ENCODE measurements at places on chromosomes 5 and 9.
A peak's percentile ranks its signal among the peaks of the same experiment; 100 is the strongest.

- DNase-seq: no peak
Observed at GRCh38 chr5:133925866-133926488, 42.4 kb downstream of the C5orf15 start.

DNA sequence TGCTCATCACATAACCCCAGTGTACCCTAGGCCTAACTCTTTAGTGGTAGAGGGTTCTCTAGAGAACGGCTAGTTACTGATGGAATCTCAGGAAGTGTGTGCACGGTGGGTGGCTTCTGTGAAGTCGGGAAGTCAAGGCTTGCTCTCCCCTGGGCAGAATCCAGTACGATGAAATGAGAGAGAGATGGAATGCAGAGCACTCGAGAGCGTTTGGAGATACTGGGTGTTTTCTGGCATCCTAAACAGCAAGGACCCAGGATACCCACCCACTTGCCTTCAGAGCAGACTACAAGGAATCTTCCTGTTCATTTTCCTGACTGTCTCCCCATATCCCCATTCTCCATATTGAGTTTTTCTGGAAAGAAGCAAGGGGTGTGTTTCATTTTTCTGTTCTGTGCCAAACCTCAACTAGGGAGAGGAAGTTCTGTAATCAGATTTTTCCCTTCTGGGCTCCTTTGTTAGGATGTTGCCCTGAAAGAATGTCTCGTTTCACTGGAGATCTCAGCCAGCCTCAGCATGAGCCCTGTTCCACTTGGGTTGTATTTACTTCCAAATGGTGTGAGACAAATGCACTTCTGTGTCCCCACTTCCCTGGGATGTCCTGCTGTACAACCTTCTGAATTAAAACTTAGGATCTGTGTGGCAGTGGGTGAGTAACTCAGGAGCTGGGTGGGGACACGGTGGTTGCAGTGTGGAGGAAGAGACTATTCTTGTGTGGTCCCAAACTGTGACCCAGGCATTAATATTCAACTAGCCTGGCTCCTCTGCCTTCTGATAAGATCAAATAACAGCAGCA is 108.9 kb upstream of the SPRY4 start:
- DNase-seq: no peak

GRCh38 chr9:86354818-86355309 is 654 bp upstream of the TUT7 start:
- no peak for DNase-seq

- DNase-seq: peak; percentile 79
Observed at GRCh38 chr5:172451771-172452197, 2.5 kb downstream of the SH3PXD2B start.

DNA sequence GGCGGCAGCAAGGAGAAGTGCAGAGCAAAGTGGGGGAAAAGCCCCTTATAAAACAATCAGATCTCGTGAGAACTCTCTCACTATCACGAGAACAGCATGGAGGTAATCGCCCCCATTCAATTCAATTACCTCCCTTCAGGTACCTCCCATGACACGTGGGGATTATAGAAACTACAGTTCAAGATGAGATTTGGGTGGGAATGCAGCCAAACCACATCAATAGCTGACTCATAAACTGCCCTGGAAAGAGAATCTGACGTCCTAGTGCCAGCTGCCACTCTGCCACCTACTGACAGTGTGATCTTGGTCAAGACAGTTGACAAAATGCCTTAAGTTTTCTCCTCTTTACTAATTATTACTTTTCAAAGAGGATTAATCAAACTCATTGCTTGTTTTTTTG is 128.3 kb downstream of the GPBP1 start:
- DNase-seq: no peak

DNA sequence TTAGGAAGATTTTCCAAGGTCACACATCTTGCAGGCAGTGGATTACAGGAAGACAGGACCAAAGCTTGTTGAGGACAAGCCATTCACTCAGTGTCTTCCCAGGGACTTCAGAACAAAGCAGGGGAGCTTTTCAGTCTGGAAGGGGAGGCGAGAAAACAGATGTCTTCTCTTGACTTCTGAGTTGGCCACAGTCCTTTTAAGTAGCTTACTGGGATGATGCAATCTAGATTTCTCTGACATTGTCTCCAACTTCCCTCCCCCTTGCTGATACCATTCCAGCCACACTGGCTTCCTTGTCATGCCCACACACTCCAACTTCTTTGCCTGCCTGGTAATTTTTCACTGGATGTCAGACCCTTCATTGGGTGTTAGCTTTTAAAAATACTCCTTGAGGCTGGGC is 174.2 kb upstream of the TBC1D2 start:
- no peak for DNase-seq

DNA sequence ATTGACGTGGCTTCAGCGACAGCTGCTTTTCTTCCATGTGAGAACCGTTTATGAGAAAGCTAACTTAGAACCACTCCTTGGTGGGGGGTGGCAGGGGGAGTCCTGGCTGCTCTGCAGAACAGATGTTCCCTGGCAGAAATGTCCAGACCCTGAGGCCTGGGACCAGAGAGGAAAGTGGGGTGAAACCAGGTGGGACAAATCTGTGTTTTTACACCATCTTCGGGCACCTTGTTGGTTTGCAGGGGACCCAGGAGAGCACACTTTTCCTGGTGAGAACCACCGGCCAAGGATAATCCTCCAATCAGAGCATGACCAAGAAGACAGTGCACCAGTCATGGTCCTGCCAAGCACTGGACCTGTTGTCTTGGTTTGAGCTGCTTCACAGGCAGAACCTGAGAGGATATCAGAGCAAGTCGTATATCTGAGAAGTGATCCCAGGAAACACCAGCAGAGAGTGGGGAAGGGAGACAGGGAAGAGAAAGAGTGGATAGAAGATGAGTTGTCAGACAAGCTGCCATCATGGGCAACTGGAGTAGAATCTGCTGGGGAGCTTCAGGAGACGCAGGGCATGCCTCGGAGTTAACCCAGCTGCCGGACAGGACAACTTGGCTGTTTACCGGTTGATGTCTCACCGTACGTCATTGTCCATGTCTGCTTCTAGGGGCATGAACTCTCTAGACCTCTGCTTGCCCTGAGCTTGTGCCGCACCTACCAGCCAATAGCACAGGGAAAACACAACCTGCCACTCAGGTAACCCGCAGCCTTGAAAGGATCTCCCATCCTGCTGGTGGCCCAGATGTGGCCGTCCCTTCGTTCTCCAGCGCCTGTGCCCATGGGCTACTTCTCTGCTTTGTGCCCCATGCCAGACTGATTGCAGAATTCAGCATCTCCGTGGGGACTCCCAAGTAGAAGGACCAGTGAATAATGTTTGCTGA is 178.4 kb upstream of the MVB12B start:
- DNase-seq: no peak

DNA sequence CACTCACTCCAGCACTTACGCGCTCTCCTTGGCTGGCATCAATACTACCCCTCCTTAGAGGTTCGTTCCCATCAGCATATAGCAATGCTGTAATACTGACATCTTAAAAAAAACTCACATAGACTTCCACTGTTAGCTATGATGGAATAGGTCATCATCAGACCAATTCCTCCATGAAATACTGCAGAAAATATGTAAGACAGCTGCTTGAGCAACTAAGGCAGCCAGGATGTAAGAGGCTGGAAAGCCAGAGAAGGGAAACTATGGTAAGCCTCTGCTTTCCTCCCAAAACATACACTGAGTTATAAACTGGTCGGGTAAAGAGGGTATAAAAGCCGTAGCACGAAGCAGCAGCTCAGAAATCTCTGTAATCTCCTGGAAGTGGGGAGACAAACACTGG is 33.5 kb downstream of the AUH start:
- DNase-seq: no peak

DNA sequence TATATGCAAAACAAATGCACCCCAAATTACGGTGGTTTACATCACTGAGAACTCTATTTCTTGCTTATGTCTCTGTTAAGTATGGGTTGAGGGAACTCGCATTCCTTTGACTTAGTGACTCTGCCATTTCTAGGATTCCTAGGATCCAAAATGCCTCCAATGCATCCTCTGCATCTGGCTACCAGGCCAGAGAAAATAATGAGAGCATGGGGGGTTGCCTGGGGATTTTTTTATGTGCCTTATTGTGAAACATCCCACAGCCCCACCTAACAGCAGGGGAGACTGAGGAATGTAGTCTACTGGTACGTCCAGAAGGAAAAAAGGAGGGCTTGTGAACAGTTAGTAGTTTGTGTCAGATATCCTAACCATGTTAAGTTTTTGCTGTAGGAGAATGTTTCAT is 466.0 kb upstream of the ARRDC3 start:
- DNase-seq: no peak

DNA sequence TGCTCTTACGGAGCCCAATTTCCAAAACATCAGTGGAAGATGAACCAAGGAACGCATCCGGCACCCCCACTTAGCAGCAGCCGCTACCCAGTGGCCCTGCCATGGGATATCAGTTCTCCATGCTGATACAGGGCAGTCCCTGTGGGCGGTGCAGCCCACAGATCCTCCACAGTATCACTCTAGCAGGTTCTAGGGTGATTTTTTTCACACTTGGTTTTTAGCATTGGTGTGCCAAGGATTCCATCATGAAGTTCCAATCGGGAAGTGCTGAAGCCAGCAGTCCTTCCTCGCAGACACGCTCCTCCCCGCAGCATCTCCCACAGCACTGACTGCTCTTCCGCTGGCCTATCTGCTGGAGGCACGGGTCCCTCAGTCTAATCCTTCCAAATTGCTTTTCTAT is 261.9 kb downstream of the SYK start:
- DNase-seq: no peak

DNA sequence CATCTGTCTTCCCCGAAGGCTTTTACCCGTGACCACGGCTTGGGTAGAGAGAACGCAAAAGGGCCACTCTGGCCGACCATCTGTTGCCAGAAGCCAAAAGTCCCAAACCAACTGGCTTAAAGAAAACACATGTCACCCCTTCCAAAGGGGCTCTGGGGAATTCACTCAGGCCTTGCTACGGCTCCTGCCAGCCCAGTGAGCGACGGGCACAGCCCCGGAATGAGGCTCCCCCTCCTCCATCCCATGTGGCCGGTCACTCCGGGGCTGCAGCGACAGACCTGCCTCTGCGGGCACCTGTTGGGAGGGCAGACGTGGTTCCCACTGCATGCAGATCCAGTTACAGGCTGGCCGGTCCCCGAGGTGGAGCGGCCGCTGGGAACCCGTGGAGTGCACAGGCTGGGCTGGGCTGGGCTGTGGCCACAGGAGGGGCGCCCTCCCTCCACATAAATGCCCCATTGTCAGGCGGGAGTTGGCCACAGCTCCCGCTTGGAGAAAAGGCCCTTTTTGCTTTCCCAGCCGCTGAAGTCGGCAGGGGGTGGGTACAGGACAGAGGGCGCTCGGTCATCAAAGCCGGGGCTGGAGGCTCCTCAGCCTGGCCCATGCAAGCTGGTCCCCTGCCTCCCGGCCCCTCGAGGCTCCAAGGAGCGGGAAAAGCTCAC is 19.9 kb downstream of the NOTCH1 start:
- no peak for DNase-seq

GRCh38 chr5:2582507-2582906 is 169.0 kb downstream of the IRX2 start:
- DNase-seq: no peak

DNA sequence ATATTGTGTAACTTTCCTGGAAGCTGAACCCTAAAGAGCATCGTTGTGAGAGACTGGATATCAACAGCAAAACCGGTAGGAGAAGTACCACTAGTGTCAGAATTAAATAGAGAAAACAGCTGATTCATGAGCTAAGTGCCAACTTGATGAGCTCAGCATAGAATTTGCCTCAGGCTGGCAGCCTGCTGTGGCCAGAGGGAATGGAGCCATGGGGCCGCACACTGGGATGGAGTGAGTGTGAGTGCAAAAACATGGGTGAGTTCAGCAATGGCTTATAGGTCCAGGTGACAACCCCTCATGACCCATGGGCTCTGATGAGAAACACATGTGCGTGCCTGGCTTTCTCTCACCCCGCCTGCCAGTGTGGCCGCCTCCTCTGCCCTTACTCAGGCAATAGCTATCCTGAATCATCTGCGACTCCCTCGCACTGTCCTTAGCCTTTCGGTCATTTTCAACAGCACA is 25.4 kb downstream of the ADAMTS16 start:
- no peak for DNase-seq

- DNase-seq: no peak
Observed at GRCh38 chr5:143800715-143801114, 11.2 kb upstream of the HMHB1 start.

DNA sequence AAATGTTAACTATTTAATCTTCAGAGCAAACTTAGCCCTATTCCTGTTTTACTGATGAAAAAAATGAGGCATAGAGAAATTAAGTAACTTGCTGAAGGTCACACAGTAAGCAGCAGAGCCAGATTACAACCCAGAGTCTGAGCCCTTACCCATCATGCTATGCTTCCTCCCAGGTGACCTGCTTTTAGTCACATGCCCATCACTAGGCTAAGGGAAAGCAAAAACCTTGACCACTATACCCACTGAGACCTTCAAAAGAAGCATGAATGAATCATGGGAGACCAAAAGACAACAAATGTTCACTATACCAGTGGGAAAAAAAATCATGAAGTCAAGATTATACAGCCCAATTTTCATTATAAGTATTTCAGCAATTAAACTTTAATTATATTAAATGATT is 5.3 kb upstream of the HAUS6 start:
- no peak for DNase-seq

GRCh38 chr5:1719860-1720259 is 79.8 kb downstream of the MRPL36 start:
- DNase-seq: no peak

- no peak for DNase-seq
Observed at GRCh38 chr9:108191065-108191464, 664.7 kb downstream of the ACTL7B start.

GRCh38 chr5:32542216-32543059 is 42.9 kb upstream of the SUB1 start:
- no peak for DNase-seq

GRCh38 chr5:101675510-101676219 is 620.4 kb downstream of the SLCO4C1 start:
- no peak for DNase-seq

DNA sequence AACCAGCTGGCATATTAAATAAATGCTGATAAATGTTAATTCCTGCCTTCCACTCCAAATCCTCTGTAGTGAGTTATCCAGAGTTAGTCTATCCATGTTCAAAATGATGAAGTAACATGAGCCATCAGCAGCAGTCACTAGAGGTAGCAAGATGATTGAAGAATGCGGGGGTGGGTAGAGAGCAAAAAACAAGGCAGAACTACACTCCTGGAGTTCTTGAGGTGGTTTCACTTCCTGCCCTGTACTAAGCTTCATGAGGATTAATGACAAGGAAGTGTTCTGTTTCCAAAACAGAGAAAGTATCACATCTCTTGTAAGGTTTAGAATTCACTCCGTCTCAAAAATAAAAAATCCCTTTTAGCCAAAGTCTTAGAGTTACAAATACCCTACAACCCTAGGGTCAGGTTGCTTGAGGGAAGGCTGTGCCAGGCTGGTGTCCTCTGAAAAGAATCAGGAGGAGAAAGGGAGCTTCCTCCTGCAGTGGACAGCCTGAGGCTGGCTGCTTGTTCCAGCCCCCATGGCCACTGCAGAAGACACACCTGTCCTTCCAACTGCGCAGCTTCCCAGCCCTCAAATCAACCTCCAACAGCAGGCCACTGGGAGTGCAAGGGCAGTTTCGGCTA is 180.2 kb downstream of the DENND1A start:
- no peak for DNase-seq

GRCh38 chr5:142571371-142571770 is 114.5 kb downstream of the FGF1 start:
- DNase-seq: no peak
